Stimulated activated CD4-positive, alpha-beta T cell treated with anti-CD3 and anti-CD28 coated beads, Interleukin-15, amount 100 ng/mL, for 24 hours (primary cell): ENCODE measurements at places on chromosomes 1 and 21.

GRCh38 chr1:92944901-92945747 lies 16.1 kb downstream of the DIPK1A start:
- no peak for DNase-seq

GRCh38 chr1:72280131-72280530 lies 2.2 kb downstream of the NEGR1 start:
- no peak for DNase-seq

DNA sequence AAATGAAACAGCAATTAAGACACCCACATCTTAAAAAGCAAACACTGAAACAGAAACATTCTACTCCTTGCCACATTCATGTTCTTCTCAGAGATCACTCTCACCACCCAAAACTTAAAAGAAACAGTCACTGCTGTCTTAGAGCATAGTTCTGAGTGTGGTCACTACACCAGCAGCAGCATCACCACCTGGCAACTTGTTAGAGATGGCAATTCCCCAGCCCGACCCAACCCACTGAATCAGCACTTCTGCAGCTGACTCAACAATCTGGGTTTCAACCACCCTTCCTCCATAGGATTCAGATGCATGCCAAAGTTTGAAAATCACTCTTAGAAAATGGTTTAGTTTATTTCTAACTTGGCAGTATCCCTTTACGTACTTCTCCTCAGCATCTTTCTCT lies 126.1 kb downstream of the CDC42BPA start:
- peak; percentile 45 for DNase-seq

DNA sequence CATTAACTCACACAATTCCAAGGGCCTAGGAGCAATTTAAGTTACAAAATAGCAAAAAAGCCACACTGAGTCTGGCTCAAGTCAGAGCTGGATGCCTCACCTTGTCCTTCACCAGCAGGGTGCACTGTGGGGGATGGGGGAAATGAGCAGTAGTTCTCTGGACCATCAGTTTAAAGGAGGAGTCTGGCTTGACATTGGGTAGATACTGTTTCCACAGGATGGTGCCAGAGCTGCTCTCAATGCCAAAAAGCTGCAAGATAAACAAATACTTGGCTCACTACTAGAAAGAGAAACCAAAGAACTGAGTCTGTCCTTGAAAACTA lies 18.8 kb downstream of the EMC1 start:
- DNase-seq = no peak

DNA sequence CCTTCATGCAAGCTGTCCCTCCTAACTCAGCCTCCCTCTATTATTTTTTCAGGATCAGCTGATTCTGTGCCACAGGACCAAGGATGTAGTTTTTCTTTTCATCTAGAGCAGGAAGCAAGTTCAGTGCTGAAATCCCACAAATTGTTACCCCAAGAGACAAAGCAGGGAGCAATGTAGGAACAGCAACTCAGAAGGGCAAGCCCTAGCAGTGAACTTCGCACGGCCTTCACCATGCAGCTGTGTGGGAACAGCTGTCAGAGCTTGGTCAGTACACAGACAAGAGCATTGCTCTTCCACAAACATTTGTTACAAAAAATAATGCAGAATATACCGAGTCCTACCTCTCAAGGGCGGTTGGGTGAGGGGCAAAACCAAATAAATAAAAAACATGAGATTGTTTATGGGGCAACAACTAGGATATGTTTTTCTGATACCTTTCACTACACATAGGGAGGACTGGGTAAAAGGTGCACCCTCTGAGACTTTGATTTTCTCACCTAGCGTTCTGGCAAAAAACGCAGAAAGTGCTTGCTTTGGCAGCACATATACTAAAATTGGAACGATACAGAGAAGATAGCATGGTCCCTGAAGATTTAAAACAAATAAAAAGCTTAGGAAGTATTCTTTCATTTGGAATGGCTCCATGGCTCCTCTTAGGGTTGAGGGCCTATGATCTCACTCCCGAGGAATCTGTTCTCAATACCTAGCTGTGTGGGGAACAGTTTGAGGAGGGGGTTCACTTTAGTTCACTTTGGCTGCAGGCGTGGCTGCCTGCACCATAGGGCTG lies 37.1 kb upstream of the ANGPTL7 start:
- no peak for DNase-seq

DNA sequence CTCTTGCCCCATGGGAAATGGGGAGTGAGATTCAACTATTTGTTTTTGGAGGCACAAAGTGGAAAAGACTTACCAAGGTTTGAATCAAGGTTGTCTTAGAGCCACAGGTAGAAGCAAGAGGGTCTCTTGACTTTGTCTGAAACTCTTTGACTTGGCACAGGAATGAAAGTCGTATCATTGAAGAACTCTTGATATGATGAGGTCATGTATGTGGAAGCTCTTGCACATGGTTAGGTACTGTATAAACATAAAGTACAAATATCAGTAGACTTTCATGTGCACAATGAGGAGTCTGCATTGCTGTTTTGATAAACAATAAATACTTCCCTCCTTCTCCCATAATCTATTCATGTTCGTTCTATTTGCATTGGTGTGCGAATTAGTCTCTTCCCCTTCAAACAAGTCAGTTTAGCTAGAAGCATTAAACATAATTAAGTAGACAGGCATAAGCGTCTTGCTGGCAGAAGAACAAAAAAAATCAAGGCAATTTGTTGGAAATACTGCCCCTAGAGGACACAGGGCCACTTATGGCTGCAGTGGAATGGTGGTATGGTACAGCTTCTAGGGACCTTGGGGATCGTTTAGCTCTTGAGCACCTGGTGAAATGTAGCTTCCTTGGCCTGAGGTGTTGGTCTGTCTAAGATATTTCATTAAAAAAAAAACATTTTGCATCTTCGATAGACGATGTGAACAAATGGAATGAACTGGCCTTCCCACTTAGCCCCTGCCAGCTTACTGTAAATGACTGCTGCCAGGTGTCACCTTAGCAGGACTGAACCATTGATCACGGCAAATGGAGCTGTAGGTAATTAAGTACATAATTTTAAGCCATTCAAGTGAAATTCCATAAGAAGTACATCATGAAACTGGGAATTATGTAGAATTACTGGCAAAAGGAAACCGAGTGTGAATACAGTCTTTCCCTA lies 218.0 kb upstream of the GALNT2 start:
- peak; percentile 11 for DNase-seq

DNA sequence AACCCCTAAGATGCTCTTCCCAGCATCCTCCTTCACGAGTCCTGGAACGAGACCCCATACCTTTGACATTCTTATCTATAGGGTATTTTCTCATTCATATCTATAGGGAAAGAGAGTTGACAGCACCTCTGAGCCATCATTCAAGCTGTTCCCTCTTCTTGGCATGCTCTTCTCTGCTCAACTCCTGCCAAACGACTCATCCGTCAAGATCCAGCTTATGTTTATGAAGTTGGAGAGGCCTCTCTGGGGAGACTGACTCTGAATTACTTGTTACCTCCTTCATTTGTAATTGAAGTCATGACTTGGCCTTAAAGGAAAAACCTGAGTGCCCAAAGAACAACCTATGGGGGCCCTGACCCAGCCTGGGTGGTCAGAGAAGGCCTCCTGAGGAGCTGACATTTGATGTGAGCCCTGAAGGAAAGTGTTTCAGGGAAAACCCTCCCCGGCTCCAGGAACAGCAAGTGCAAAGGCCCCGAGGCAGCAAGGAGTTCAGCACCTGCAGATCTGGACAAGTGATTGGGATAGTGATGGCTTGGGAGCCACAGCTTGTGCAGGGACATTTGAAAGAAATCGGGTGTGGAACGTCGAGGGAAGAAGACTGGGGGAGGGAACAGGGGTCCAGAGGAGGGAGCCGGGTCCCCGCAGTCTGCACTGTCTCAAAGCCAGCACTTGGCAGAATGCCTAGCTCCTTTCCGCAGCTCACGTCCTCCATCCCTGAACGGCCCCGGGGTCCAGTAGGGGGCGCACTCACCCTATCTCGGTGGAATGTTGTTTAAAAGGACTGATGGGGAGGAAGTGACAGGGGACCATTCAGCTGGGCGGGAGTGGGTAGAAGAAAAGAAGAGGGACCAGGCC lies 14.0 kb upstream of the CDA start:
- peak; percentile 86 for DNase-seq

- DNase-seq = no peak
Measured at GRCh38 chr1:168141871-168142385, 5.2 kb upstream of the GPR161 start.
